ENCODE measurements at places on chromosomes 3 and 15. TPM values are rescaled to one million over a fixed set of nuclear protein-coding genes. Genes with fewer than 3 reads are reported as not detected.

The CACNA2D3 gene
- 1.8 TPM for total RNA-seq

The C3orf20 gene
- total RNA-seq, result not detected

- no peaks in the 10 kb centered on the region for H3K36me3 ChIP-seq
- no peak overlapping the region for H3K4me3 ChIP-seq
- no peak for DNase-seq
Measured at GRCh38 chr3:187709155-187709554, 6.8 kb upstream of the RTP2 start.

DNA sequence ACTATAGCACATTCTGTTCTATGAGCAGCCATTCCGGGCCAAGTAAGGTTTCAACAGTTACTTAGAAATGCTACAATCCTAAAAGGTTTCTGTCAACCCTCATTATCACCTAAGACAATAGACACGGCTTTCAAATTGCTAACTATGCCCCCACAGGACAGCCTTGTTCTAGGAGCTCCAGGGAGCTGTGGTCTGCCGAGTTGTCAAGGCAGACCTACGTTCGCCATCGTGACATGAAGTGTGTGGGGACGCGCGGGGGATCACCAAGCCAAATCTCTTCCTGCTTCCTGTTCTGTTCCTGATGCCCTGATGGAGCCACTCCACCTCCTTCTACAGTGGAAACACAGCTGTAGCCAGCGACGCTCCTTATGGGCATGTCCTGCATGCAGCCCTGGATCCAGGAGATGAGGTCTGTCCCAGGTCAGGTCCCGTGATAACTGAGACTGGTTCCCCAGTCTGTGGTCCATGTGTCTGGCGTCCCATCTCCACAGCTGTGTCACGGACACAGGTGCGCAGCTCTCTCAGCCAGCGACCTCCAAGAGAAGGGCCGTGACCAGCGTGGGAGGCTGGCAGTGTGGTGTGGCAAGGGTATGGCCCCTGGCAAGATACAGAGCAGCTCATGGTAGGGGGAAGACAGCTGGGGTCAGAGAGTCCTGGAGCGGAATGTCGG is 82.8 kb downstream of the PCSK6 start:
- H3K36me3 ChIP-seq, result no peaks in the 10 kb centered on the region
- no peaks in the 10 kb centered on the region for H3K4me1 ChIP-seq
- DNase-seq, result no peak
- H3K27me3 ChIP-seq, result no peaks in the 10 kb centered on the region
- no peak overlapping the region for H3K27ac ChIP-seq

DNA sequence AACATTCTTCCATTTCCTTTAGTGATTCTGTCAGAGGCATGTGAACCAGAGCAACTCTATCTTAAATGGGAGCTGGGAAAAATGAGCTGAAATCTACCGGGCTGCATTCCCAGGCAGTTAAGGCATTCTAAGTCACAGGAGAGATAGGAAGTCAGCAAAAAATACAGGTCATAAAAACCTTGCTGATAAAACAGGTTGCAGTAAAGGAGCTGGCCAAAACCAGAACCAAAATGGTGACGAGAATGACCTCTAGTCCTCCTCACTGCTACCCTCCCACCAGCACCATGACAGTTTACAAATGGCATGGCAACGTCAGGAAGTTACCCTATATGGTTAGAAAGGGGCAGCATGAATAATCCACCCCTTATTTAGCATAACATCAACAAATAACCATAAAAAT is 66.4 kb downstream of the B3GALNT1 start:
- H3K27me3 ChIP-seq, result no peaks in the 10 kb centered on the region
- no peaks in the 10 kb centered on the region for H3K4me1 ChIP-seq
- no peaks in the 10 kb centered on the region for H3K36me3 ChIP-seq
- H3K4me3 ChIP-seq, result no peak overlapping the region
- DNase-seq, result no peak
- H3K27ac ChIP-seq, result no peak overlapping the region

GRCh38 chr3:185473290-185473815 is 25.5 kb downstream of the TMEM41A start:
- DNase-seq, result no peak
- H3K27ac ChIP-seq, result no peak overlapping the region
- H3K4me3 ChIP-seq, result no peak overlapping the region
- H3K4me1 ChIP-seq, result peaks cover 4% of the 10 kb centered on the region
- no peaks in the 10 kb centered on the region for H3K36me3 ChIP-seq

DNA sequence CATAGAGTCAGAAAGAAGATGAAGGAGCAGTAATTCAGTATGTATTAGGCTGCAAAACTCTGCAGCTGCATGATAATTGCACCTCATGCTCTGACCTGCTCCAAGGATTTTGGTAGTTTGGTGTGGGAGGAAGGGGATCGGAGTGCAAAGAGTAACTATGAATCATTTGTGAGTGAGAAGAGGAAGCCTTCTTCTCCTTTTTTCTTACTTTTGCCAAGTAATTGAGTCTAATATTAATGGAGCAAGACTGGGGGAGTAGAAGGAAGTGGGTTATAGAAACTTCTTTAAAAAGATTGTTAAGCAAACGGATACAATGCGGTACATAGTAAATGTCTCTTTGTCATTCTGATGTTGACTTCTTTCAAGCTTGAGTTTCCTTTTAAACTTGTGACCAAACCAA is 276.5 kb downstream of the EDEM1 start:
- no peaks in the 10 kb centered on the region for H3K36me3 ChIP-seq
- no peak for DNase-seq
- no peak overlapping the region for H3K4me3 ChIP-seq
- no peak overlapping the region for H3K27ac ChIP-seq
- no peaks in the 10 kb centered on the region for H3K27me3 ChIP-seq

DNA sequence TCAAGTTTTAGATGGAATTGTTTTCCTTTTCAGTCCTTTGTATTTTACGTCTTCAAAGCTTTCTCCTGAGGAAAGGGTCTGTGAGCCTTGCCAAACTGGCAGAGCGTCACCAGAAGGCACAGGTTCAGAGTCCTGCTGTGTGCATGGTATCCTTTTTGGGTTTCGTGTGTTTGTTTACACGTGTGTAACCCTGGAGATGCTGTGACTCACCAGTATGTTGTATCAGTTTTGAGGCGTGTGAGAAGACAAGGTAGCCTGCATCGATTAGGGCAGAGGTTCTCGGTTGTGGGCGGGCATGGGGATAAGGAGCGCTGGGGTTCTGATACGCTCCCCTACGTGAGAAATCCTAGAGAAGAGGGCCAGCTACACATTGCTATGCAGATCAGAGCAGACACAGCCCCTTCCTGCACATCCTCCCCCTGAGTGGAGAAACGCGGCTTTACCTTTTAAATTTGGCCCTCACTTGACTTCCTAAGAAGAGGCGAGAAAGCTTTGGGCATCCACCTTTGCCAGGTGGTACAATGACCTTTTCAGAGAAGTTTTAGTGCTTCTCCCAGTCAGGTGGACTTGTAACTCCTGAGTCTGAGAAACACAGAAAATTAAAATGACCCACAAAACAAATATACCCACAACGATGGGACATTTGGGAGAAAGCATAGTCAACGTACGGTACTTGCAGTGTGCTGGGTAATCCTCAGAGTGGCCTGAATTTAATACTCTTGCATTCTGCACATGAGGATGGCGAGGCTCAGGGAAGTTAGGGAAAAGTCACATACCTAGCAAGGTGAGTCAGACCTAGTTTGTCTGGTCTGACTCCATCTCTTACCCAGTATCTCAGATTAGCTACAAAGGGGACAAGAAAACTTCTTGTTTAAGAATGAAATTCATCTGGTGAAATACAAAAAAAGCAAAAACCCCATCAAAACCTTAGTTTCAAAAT is 38.1 kb downstream of the TRAK1 start:
- peaks cover 5% of the 10 kb centered on the region for H3K4me1 ChIP-seq
- H3K4me3 ChIP-seq, result no peak overlapping the region
- no peaks in the 10 kb centered on the region for H3K27me3 ChIP-seq
- no peak overlapping the region for H3K27ac ChIP-seq

Measured in H1 (cell line).